ENCODE measurements at places on chromosomes 6 and 20.
A peak's percentile ranks its signal among the peaks of the same experiment; 100 is the strongest.

DNA sequence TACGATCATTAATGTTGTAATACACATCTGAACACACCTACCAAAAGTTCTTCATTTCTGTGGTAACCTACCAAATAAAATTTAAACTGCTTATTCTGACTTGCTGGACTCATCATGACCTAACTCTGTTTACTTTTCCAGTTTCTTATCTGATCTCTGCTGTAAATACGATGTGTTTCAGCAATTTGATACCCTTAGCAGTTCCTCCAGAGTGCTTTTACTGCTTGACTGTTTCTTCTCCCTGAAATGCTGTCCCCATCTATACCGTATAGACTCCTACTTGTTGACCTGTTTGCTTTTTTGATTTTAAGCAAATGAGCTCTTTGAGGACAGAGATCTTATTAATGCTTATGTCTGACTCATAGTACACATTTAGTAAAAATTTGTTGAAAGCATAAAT lies 119.5 kb downstream of the SCAF8 start:
- no peak for DNase-seq

DNA sequence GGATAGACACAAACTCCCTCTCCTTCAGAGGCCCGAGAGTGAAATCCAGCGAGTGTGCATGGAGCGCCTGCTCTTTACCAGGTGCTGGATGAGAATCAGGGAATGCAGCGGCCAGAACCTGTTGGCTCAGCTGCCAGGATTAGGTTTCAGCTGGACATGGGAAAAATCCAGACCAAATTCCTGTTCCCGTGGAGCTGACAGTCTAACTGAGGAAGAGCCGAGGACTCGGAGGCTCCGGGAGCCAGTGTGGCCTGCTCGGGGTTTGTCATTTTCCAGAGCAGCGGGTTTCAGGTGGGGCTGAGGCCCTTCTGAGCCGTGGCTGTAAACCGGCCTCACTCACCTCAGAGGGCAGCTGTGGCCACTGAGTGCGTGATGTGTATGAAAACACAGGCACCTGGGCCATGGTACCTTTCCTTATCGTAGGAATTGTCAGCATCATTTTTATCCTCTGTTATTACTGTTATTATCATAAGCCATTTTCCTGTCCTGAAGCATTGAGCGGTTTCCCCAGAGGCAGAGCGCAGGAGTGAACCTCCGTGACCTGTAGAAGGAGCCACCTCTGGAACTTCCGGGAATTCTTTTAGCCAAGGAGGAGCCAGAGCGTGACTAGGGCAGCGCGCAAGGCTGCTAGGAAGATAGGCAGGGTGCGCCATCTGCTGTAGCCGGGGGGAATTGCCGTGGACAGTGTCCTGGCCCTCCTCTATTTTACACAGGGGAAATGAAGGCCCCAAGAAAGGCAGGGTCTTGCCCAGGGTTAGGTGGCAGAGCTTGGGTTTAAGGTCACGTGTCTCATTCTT lies 27.3 kb downstream of the PKIG start:
- DNase-seq, result peak; percentile 45

DNA sequence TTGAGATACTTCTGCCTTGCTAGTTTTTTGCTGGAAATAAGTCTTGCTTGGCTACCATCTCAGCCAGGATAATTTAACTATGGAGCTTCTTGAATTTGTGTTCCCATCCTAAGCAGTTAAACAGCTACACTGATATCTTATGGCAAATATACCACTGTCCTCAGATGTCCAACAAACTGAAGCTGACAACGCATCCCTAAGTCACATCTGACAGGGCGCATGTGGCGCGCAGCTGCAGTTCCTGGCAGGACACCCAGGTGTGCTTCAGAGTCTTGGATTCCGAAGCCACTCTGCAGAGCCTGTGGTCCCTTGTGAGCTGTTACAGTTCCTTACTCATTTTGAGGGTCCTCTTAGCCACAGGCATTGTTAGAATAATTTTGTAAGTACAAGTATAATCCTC lies 127.9 kb downstream of the WDR27 start:
- no peak for DNase-seq

DNA sequence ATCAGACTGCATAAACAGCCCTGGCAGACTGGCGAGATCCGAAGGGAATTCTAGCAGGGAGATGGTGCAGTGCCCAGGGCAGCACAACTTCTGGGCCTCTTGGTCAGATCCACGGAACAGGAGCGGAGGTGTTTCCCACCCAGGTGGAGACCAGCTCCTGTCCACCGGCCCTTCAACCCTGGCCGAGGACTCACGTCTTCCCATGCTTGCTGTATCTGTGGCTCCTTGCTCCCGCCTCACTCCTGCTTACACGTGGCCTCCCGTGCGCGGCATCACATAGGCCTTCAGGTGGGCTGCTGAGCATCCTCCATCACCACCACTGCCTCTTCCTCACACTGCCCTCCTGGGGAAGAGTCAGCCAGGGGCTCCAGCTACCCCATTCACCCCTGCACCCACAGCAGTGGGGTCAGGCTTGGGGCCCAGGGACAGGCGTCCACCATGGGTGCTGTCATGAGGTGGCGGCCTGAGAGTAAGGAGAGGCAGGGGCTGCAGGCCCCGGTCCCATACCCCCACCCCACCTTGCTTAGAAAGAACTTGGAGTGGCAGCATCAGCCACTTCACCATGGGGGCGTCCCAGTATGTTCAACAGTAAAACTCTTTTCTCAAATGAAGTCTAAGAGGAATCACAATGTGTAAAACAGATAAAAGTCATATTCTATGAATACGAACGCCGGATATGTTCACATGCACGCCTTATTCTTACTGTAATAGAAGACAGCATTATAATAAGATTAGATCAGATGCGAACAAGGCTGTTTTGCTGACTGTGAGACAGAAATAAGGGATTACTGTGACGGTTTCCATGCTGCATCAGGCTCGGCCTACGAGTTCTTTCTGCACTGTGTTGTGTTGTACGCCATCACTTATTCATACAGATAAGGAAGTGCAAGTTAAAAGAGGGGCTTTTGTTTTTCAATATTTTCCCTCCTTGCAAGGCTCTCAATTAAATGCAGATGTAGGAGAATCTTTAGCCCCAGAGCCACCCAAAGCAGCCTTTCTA lies 165.4 kb downstream of the GRM4 start:
- no peak for DNase-seq

DNA sequence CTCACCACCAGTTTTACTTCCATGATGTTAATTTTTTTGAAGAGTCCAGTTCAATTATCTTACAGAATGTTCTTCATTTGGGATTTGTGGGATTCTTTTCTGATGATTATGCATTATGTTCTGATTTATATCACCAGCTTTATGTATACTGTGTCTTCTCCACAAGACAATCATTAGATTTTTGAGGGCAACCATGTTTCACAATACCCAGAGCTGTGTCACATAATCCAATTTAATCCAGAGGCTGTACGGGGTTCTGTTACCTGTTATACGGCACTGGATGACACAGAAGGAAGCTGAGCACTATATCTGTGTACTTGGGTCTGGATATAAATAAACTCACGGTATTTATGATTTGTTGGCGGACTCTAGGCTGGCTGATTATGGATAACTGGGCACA lies 41.6 kb upstream of the RPN2 start:
- DNase-seq, result no peak

- DNase-seq, result no peak
These were observed 4.6 kb downstream of the SIRPG start for GRCh38 chr20:1652960-1653359.

- DNase-seq, result no peak
These were observed 309.3 kb downstream of the PRL start for GRCh38 chr6:21987501-21987957.

DNA sequence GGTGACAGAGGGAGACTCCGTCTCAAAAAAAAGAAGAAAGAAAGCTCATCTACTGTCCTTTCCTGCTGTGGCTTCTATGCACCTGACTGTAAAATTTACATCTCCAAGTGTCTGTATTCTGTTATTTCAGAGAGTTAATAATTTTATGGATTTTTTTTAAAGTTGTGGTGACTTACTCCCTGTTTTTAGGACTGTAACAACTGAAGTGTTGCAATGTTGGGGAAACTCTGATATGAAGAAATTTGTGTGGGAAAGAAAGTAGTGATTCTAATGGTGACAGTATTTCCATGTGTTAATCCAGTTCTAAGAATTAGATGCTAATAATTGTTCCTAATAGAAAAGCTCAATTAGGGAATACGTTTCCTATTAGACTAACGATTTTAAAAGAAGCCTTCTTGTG lies 27.4 kb downstream of the STX11 start:
- DNase-seq, result no peak

DNA sequence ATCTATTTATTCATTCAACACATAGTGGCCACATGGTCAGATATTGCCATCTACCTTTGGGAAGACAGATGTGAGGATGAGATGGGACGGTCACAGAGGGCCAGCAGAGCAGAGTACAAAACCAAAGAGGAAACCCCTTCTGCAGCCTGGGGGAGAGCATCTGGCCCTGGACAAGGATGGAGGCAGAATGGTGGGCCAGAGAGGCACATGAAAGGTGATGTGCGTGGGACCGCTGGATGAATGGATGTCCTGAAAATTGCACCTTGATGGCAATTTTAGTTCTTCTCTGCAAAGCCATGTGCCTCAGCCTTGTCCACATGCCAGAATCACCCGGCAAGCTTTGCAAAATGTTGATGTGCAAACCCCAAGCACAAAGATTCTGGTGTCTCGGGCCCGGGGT lies 77.4 kb upstream of the CD93 start:
- no peak for DNase-seq
